ENCODE measurements at places on chromosomes 13 and 19.

DNA sequence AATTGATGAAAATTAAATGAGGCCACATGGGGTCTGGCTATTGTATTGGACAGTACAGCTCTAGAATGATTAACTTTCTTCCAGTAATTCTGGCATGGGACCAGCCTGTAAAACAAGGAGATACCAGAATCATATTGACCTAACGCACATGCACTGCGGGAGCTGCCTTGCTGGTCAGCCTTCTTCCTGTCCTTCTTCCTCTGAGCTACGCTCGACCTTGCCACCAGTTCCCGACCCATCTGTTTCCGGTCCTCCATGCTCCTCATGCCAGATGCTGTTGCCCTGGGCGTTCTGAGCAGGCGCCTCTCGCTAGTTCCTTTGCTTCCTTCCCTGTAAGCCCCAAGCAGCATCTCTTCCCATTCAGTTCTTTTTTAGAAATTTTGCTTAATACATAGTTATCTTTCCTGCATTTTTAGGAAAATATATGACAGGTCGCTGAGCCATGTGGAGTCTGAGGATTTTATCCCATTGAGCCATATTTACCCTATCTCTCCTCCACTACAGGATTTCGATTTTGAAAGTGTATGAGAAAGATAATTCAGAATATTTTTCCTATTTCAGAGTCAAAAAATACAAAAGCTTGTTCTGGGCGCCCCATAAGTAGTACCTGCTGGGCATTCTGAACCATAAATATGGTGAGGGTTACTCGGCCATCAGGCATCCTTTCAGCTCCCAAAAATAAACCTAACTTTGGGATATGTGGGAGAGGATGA lies 38.6 kb downstream of the TNFRSF19 start:
- no peak for DNase-seq

DNA sequence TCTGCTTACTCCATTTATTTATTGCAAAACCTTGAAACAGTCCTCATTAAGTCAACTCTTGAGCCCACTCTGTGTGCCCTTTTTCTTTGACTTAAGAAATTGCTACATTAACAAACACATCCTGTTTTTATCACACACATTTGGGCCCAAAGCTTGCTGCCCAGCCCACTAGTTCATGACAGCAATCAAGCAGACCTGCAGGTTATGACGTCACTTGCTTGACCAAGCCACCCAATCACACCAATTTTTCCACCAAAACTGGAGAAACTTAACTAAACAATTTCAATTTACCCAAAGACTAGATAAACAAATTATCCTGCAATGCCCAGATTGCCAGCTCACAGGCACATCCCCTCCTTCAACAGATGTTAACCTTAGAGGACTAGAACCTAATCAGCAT lies 120.7 kb downstream of the ZNF429 start:
- no peak for DNase-seq

DNA sequence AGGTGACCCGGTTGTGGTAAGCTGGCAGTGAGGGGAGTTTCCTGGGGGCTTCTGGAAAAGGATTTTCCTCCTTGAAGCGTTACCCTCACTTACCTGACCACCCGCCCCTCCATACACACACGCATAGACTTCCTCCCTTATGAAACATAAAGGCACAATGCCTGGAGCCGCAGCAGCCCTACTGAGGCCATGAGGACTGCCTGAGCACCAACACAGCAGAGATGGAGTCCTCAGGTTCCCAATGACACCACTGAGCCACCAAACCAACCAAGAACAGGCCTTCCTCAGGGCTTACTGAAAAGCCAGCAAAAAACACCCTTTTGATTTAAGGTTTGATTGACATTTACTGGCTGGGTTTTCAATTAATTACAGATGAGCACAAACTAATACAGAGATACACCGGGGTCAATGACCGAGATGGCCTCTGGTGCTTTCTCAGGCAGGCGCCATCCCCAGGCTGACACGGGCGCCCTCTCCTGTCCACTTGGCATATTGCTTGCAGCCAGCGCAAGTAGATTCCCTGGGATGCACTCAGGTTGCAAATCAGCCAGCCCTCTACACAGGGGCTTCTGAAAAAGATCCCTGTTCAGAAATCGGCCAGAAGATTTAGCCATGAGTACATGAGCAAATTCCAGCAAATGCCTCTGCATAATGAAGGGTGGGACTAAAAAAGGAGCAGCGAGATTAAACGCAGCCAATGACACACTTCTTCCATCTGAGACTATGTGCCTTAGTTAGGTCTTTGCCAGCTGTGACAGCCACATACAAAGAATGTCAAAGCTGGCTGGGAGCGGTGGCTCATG lies 14.8 kb downstream of the OPA3 start:
- DNase-seq = no peak

- DNase-seq = no peak
Measured at GRCh38 chr13:109026266-109026665, 396.9 kb downstream of the MYO16 start.

- no peak for DNase-seq
Measured at GRCh38 chr19:55678121-55678671, 3.2 kb downstream of the EPN1 start.

DNA sequence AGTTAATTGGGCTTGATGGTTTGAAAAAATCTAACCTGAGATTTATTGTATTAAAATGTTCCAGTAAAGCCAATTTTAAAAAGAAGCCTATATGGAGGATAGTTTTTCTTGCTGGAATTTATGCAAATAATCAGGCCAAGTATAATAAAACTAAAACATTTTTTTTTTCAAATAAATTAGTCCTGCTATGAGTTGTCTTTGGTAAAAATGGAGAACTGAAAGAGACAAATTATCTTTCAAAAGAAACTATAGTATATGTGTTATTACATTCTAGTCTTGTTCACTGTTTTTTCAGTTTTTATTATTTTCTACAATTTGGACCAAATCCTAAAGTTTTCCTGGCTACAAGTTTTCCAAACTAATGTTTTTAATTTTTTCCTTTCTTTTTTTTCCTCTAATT lies 468.9 kb downstream of the UQCRFS1 start:
- no peak for DNase-seq

DNA sequence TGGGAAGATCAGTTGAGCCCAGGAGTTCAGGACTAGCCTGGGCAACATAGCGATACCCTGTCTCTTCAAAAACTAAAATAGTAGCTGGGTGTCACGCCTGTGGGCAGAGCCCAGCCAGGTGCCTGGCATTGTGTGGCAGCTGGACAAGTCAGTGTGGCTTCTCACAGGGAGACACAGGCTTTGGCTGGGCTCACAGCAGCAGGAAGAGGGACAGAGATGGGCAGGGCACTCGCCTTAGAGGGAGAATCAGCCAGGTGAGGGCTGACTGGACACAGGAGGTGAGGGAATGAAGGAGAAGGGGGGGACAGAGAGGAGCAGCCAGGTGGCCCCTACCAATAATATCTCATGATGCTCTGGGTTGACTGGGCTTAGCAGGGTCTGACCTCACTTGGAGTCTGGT lies 3.3 kb downstream of the FAM32A start:
- no peak for DNase-seq

GRCh38 chr19:41415154-41415571 lies 12.0 kb downstream of the B3GNT8 start:
- DNase-seq = no peak

DNA sequence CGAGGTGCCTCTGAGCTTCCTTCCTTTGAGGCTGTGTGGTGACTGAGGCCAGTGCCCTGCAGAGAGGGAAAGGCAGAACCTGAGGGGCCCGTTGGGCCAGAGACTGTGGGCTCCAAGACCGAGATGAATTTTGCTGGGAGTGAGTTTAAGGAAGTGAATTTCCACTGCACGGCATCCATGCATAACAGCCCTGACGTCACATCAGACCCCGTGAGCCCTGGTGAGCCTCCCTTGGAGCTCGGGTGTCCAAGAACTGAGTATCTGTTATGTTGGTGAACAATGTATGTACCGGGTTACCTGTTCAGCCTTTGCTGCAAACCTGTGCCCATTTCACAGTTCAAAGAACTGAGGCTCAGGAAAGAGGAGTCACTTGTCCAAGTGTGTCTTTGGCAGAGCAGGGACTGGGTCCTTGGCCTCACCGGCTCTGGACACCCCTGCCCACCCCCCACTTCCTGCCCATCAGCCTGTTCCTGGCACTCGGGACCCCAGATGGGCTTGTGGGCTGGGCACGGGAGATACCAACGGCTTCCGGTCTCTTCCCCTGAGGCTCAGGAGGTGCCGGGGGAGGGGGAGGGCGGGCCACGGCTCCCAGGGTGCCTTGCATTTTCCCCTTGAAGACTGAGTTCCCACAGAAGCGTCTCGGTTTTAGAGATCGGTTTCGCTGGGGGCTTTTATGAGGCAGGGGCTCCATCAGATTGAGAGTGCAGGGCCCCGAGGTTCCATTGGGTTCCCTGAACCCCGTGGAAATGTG lies 33.7 kb downstream of the NFILZ start:
- DNase-seq = no peak

DNA sequence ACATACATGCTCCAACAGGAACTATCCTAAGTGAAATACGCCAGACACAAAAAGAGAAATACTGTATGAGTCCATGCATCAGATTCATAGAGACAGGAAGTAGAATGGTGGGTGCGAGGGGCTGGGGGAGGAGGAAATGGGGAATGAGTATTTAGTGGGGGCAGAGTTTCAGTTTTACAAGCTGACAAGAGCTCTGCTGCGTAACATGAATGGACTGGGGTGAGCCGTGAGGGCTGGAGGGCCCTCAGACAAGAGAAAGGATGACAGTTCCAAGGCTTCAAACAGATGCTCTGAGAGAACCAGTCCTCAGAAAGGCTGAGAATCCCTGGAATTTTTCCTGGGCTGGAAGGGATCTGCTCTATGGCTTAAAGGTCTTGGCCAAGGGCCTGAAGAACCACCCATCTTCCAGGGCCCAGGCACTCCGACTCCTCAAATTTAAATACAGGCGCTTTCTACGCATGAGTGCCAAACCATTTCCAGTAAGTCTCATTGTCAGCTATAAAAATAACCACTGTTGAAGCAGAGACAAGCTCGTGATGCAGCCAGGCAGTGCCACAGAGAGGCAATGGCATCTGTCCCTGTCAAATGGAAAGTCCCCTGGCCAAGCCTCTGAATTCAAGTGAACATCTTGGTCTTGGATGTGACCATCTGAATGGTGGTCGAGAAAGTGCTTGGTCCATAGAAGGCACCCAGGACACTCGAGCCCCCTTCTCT lies 17.5 kb downstream of the KLF2 start:
- no peak for DNase-seq

DNA sequence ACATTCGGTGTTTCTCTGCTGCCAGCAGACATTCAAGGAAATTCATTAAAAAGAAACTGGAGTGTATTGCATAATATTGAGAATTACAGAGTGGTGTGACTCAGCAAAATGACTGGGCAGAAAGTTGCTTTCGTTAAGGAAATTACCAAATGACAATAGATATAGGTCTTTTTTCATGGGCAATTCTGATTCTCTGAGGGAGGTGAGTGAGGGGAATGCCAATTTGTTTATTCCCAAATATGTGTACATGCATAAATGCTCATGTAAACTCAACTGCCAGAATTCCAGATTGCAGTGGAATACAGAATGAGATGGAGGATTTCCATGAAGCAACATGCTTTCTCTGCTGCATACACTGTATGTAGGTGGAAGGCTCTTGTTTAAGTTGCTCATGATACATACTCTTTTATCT lies 1730.1 kb downstream of the SLITRK5 start:
- DNase-seq = no peak

DNA sequence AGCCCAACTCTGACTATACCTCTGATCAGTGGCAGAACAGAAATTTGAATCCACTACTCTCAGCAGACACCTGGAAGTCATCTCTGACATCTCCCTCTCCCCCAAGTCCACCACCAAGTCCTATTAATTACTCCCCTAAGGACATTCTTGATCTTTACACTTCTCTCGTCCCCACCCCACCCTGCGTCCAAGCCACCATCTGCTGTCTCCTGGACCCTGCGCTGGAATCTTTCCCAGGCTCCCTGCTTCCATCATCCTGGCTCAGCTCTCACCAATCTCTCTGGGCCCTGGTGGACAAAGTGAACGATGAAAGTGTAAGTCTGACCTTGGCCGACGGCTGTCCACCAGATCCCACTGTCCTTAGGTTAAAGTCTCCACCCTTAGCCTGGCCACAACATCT lies 145.6 kb upstream of the GJB6 start:
- DNase-seq = no peak

DNA sequence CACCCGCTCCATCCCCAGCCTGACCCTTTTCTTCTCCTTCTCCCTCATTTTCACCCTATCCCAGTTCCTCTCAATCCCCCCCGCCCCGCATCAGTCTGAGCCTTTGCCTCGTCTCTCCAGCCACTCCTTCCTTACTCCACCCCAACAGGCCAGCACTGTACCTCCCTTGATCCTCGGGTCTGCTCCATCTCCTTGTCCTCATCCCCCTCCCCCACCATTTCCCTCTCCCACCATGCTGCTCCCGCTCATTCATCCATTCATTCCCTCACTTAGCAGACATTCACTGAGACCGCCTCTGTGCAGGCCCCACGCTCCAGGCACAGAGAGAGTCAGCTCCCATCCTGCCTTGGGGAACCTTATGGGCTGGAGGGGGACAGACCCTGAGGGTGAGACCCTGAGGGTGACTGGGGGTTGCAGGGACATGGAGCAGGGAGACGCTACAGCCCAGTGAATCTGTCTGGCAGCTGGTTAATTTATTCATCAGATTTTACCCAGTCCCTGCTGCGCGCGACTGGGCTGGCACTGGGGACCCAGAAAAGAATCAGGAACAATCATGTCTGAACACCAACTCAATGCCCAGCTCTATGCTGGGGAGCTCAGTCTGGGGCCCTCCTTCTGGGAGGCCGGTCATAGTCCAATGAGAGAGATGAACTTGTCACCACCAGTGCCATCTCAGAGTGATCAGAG lies 881 bp downstream of the ARHGAP33 start:
- no peak for DNase-seq

DNA sequence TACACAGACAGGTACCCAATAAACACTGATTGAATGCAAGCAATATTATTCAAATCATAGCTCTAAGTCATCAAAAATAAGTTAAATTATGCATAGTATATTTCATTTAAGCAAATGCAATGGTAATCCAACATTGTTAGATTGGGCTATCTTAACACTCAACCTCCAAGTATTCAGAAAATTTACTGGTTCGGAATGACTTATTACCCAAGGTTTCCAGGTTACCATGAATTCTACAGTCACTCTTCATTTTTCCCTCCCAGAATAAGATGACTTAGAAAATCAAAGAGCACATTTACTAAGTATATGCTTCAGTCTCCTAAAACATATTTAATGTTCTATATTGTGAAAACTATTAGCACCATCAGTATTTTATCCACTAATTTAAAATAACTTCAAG lies 6.0 kb downstream of the UBL3 start:
- no peak for DNase-seq

- DNase-seq = no peak
Measured at GRCh38 chr13:103523858-103524257, 457.6 kb upstream of the SLC10A2 start.

Data from NT2/D1 (cell line).